Activated effector memory CD4-positive, alpha-beta T cell treated with anti-CD3 and anti-CD28 coated beads, Interleukin-2, amount 50 U/mL, for 16 hours (primary cell): ENCODE measurements at places on chromosomes 16 and 17.

GRCh38 chr16:73179705-73180331 is 131.9 kb upstream of the ZFHX3 start:
- no peak for DNase-seq

- no peak for DNase-seq
These were observed 16.1 kb downstream of the LASP1 start for GRCh38 chr17:38885728-38886642.

- DNase-seq: no peak
These were observed 279.5 kb downstream of the TMEM114 start for GRCh38 chr16:8310816-8311215.

DNA sequence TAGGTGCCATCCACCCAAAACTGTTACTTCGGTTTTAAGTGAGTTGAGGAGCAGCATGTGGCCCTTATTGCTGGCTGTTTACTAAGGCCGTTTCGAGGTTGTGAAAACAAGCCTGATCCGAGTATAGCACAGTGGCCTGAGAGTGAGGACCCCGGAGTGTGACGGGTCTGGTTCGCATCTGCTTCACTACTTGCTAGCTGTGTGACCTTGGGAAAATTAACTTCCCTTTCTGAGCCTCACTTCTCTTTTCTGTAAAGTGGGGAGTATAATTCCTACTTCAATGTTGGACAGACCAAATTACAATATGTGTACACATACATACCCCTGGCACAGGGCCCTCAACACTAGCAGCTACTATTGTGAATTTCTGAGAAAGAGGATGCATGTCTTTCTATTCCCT is 11.7 kb upstream of the HEATR6 start:
- DNase-seq: no peak

GRCh38 chr17:17648762-17649161 is 32.5 kb upstream of the RAI1 start:
- DNase-seq: no peak

DNA sequence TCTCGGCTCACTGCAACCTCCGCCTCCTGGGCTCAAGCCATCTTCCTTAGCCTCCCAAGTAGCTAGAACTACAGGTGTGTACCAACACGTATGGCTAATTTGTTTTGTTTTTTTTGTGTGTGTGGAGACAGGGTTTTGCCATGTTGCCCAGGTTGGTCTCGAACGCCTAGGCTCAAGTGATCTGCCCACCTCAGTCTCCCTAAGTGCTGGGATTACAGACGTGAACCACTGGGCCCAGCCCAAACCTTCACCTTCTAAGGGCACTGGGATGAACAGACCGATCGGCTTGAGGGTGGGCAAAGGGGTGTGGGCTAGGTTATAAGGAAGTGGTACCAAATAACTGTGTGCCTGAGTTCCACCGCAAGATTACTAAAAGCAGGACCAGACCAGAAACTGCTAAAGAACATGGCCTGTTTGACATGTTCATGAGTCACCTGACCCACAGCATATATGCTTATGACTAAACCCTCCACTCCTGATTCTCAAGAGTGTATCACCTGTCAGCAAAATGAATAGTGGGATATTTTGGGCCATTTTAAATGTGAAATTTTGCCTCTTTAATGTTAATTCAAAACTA is 8.1 kb downstream of the TMEM97 start:
- DNase-seq: no peak

DNA sequence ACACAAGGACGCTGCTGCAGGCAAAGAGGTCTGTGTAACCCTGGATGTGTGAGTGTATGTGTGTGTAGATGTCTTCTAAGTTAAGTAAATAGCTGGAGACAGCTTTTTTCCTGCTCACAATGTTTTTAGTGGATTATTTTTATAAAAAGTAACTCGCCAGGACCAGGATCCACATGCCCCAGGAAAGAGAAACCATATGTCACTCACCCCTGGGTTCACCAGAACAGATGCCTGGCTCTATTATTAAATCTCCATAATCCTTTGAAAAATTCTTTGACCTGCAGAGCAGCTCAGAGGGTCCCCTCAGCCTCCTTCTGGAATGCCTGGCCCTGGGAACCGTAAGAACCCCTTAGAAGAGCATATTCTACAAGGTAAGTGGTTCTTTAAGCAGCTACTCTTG is 18.0 kb downstream of the ABCC12 start:
- DNase-seq: no peak

DNA sequence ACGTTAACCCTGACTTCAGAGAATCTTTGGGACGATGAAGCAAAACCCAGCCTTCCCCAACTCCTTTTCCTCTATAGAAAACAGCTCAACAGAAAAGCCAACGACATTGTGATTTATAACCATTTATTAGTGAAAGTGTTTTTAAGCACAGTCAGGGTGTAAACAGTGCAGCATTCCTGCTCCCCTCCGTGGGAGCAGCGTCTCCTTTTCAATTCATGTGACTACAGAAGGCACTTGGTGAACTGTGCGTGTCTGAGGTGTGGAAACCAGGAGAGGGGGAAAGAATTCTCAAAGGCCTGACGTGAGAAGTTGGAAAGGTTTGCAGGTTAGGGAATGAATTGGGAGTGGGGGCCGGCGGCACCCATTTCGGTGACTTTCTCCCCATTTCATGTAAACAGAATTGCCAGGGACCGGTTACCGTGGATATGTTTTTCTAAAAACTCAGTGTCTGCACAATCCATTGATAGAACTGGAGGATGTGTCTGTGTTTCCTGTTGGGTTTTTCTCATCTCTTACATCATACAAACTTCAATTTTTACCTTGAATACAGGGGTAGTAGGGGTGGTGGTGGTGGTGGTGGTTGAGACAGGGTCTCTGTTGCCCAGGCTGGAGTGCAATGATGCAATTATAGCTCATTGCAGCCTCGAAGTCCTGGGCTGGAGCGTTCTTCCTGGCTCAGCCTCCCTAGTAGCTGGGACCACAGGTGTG is 53.1 kb downstream of the NDE1 start:
- no peak for DNase-seq
